RPMI7951 (cell line): ENCODE measurements at places on chromosomes 3 and 15. TPM values are rescaled to one million over a fixed set of nuclear protein-coding genes. Genes with fewer than 3 reads are reported as not detected.
A peak's percentile ranks its signal among the peaks of the same experiment; 100 is the strongest.

CYB561D2 gene
- total RNA-seq = 39.7 and 49.1 TPM in 2 replicates

GABRR3 gene
- total RNA-seq = not detected in 2 replicates

HYAL3 gene
- 11.5 and 12.0 TPM in 2 replicates for total RNA-seq

IL16 gene
- total RNA-seq = 0.96 and 1.4 TPM in 2 replicates

PCOLCE2 gene
- 2.1 and 2.8 TPM in 2 replicates for total RNA-seq

CMTM7 gene
- total RNA-seq = 24.5 and 26.2 TPM in 2 replicates

PLCB2 gene
- 1.4 and 1.6 TPM in 2 replicates for total RNA-seq

SGO1 gene
- total RNA-seq = 26.0 and 33.8 TPM in 2 replicates

CD86 gene
- not detected in 2 replicates for total RNA-seq

GOLGA8S gene
- total RNA-seq = 0.48 and 0.78 TPM in 2 replicates

ACTRT3 gene
- total RNA-seq = 1.3 and 1.6 TPM in 2 replicates

TMEM212 gene
- total RNA-seq = not detected in 2 replicates

PAK6 gene
- 7.9 and 9.5 TPM in 2 replicates for total RNA-seq

DNA sequence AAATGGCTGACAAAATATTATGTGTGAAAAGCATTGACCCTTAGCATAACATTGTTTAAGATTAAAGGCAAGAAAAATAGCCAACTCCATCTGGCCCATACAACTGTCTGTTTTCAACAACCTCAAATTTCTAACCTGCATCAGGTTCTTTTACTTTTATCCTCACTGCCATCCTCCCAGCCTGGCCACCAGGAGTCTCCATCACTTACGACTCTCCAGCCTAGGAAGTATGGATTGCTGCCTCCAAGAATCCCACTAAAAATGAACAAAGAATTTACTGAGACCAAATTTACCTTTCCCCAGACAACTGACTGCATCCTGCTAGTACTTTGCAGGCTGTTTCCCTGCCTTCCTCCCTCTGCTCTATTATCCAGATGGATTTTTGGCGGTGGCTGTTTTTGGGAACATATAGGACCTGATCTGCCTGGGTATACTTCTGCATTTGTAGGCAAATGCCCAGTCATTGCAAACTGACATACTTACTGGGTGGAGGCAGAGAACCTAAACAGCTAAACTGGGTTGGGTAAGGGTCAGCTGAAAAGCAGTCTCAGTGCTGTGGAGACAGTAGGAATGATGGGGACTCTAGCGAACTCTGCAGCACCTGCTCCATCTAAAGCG, 144.2 kb downstream of the GHSR start:
- DNase-seq = no peak

DNA sequence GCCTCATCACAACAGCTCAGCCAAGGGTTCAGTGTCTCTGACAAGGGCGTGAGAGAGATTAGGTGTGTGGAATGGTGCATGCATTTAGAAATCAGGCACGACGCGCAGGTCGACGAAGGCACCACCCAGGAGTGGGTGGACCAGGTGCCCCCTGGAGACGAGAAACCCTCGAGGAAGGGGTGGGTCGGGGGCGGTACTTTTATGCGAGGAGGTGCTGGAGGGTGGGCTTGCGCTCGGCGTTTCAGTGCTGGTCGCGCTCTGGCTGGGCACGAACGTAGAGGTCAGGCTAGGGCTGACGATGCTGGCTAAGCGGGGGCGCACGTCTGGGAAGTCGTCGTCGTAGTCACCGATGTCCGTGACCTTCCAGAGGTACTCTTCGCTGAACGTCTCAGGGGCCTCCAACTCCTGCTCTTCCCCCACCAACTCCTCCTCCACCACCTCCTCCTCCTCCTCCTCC, 393 bp downstream of the ERICH6 start:
- no peak for DNase-seq

DNA sequence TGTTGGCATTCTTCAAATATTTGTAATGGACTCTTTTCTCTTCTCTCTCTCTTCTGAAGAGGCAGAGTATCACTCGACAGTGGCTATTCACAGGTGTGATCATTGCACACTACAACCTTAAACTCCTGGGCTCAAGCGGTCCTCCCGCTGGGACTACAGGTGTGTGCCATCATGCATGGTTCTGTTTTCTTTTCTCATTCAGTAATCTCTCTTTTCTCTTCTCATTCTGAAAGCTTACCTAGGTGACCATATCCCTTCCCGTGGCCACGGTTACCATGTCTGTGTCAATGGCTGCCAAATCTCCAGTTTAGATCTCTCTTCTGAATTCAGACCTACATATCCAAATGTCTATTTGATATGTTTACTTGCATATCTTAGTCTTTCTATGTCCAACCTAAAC, 96.3 kb downstream of the SOX2 start:
- no peak for DNase-seq

- DNase-seq = no peak
Measured at GRCh38 chr3:125383744-125384143, 8.6 kb upstream of the ZNF148 start.

GRCh38 chr15:64019764-64020163, 26.5 kb downstream of the DAPK2 start:
- peak; percentile 44 for DNase-seq

GRCh38 chr3:79761441-79761840, 6.4 kb downstream of the ROBO1 start:
- no peak for DNase-seq

GRCh38 chr3:52221563-52222318, 3.7 kb downstream of the TLR9 start:
- no peak for DNase-seq

DNA sequence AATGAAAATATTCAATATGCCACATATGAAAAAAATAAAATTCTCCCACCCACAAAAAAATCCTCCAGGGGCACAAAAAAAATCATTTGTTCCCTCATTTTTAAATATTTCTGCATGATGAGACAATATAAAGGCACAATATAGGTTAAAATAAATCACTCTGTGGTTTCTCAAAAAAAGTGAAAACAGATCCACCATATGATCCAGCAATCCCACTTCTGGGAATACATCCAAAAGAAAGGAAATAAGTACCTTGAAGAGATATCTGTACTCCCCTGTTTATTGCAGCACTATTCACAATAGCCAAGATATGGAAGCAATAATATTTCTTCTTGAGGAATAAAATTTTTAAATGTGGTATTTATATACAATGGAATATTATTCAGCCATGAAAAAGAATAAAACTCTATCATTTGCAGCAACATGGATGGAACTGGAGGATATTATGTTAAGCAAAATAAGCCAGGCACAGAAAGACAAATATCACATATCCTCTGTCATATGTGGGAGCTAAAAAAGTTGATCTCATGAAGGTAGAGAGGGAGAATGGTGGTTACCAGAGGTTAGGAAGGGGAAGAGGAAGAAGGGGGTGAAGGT, 1.5 kb downstream of the ATP8B4 start:
- DNase-seq = no peak

- DNase-seq = no peak
Measured at GRCh38 chr3:115388166-115388565, 235.1 kb upstream of the GAP43 start.

DNA sequence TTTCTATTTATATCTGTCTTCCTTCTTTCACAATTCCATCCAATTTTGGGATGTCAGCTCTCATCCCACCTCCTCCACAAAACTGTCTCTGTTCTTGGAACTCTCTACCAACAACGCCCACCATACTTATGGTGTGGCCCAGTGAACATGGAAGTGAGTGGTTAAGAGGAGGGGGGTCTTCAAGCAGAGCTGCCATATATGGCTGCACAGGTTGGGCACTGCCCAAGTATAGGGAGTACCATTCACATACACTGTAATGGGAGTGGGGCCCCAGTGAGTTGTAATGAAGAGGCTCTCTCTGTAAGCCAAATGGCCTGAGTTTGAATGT, 7.9 kb upstream of the CAMK1 start:
- DNase-seq = no peak

DNA sequence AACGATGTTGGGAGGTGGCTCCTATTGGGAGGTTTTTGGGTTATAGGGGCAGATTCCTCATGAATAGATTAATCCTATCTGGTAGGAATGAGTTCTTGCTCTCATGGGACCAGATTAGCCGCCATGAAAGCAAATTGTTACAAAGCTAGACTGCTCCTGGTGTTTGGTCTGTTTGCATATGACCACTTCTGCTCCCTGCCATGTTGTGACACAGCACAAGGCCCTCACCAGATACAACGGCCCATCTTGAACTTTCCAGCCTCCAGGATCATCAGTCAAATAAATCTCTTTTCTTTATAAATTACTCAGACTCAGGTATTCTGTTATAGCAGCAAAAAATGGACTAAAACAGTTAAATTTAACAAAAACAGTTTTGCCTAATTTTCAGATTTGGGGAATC, 34.4 kb downstream of the TRIM42 start:
- no peak for DNase-seq

GRCh38 chr3:42764561-42765295, 8.3 kb downstream of the CCDC13 start:
- peak; percentile 33 for DNase-seq

- peak; percentile 63 for DNase-seq
Measured at GRCh38 chr15:89794627-89795241, 18.6 kb downstream of the MESP2 start.

DNA sequence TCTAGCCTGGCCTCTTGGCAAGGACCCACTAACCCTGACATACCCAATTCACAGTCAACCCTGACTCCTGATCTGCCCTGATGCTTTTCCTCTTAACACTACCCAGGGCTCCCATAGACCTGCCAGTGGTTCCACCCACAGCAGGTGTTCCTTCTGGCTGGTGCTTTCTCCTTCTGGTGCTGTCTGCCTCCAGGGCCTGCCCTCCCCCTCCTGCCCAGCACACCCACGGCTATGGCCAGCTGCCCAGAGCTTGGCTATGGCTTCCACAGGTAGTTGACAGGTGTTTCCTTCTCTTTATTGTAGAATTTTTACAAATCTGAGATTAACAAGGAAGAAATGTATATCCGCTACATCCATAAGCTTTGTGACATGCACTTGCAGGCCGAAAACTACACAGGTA, 46.5 kb upstream of the MANF start:
- no peak for DNase-seq

- DNase-seq = peak; percentile 96
Measured at GRCh38 chr3:115245438-115245837, 98.3 kb upstream of the ZBTB20 start.

DNA sequence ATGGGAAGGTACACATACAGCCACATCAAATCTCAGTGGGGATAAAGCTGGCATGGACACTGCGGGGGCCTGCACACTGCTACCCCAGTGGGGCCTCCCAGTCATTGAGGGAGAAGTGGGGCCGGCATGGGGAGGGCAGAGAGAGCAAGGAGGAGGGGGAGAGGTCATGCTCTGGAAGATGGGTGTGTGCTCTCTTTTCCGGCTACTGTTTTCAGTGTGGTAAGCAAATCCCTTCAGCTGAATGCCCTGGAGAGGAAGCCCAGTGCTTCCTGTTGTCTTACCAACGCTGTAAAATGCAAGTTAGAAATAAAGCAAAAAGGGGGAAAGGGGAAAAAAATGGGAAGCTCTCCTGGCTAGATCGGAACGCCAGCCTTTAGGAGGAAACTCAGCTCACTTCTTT, 30.8 kb downstream of the NRROS start:
- no peak for DNase-seq

DNA sequence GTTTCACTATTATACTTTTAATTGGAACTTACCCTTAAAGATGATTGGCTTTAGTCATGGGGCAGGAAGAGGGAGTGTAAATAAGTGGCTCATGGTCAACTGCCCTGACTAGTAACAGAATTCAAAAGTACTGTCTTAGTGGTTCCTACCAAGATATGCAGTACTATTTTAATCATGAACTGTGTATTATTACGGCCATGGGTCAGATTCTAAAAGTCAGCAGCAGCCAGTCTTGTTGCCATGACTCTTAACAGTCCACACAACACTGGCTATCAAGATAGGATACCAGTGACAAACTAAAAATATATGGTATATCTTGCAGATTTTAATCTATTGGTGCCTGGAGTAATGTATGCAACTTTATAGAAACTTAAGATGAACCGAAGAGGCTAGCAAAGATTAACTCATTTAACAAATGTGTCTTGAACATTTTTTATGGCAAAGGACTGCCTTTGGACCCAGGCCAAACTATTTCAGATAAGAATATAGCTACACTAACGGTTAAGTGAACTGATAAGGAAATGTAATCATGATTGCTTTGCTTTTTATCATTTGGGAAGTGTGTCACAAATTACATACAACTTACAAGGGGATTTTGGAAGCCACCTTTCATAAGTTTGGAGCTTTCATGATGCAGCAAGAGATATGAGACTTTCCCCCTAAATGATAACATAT, 163.7 kb downstream of the TCF12 start:
- DNase-seq = peak; percentile 9

- peak; percentile 29 for DNase-seq
Measured at GRCh38 chr15:63189941-63190768, 749 bp downstream of the RAB8B start.

DNA sequence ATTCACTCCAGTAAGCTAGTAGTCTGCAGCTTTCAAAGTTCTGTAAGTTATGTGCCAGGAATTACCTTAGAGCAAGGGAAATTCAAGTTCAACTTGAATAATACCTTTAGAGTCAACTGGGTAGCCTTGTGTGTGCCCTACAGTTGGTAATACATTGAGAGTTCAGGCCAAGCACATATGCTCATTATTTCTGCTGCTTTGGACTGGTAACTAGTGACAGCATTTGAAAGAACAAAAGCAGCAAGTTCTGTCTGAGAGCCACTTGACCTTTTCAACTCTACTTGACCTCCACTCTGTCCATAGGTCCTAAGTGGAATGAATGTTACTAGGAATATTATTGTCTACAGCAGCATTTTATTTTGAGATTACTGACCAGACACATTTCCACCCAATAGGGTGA, 723.5 kb downstream of the NLGN1 start:
- no peak for DNase-seq

- peak; percentile 82 for DNase-seq
Measured at GRCh38 chr15:65323071-65323511, 18.6 kb downstream of the RNU5B-1 start.

DNA sequence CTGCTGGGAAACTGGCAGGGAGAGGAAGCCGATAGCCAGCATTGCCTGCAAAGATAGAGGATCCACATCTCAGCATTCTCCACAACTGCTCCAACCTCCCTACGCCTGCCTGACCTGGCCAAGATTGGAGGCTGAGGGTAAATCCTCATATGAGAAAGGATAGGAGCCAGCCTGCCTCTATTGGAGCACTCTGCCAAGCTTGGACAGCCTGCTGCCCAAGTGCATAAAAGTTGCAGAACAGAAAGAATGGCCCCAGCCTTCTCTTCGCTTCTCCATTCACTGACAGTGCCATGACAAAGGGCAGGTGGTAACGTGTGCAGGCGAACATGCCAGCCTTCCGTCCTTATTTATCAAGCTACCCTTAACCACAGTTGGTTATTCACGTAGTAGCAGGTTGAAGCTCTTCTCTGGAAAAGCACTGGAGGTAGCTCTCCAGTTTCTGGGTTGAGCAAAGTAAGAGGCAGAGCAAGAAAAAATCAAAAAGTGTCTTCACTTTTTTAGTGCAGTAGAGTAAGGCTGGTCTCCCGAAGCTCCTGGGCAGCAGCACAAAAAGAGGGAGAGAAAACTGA, 4.3 kb downstream of the BMF start:
- no peak for DNase-seq

DNA sequence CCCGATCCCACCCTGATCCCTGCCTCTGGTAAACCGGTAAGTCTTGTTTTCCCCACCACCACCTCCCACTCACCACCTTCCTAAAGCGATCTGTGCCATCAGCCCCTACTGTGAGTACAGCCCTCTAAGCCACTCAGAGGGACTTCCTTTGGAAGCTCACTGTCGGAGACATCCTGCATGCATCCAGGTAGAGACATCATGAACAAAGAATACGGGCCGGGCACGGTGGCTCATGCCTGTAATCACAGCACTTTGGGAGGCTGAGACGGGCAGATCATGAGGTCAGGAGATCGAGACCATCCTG, 13.7 kb upstream of the PCSK6 start:
- no peak for DNase-seq

GRCh38 chr3:143004823-143005222, 3.5 kb downstream of the U2SURP start:
- DNase-seq = no peak
